ENCODE measurements at places on chromosomes 6 and 20.
A peak's percentile ranks its signal among the peaks of the same experiment; 100 is the strongest.

- no peak for DNase-seq
These were observed 30.4 kb downstream of the ZC2HC1B start for GRCh38 chr6:143894655-143895054.

DNA sequence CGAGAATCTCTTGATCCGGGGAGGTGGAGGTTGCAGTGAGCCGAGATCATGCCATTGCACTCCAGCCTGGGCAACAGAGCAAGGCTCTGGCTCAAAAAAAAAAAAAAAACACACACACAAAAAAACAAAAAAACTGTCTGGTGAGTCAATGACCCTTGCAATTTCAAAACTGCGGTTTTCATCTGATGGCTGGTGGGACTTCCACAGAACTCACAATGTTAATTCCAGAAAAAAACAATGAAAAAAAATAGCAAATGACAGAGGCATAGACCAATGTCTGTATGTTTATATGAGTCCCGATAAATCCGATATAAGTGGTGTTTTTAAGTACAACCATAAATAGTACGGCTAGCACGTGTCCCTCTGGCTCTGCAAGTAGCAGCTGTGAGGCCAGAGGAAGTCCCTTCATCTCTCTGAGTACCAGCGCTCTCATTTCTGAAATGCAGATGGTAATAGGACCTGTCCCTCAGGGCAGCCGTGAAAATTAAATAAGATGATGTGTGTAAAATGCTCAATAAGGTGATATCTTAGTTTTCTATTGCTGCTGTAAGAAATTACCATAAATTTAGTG, 21.9 kb upstream of the PTPN1 start:
- no peak for DNase-seq

GRCh38 chr6:53119772-53120409, 28.8 kb downstream of the GCM1 start:
- no peak for DNase-seq

- DNase-seq = no peak
These were observed 38.4 kb upstream of the PHACTR3 start for GRCh38 chr20:59565768-59566461.

DNA sequence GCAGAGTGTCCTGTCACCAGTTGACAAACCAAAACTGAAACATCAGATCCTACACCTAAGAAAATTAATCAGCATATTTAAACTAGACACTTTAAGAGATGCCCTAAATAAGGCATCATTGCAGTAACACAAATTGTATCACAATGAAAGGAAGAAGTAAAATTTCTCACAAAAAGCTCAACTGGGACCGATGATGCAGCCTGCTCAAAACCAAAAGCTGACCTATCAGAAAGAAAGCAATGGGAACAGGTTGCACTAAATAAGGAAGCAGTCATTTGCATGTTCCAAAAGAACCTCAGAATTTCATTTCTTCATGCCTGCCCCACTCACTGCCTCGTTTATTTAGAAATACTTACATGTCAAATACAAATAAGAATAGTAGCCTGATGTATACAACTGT, 12.1 kb downstream of the HIVEP2 start:
- no peak for DNase-seq

GRCh38 chr6:35377002-35377401, 34.6 kb downstream of the PPARD start:
- DNase-seq = no peak

- no peak for DNase-seq
These were observed 105.6 kb upstream of the NXT1 start for GRCh38 chr20:23244916-23245552.

GRCh38 chr20:29762620-29763019, 1494.8 kb upstream of the DEFB115 start:
- DNase-seq = no peak

DNA sequence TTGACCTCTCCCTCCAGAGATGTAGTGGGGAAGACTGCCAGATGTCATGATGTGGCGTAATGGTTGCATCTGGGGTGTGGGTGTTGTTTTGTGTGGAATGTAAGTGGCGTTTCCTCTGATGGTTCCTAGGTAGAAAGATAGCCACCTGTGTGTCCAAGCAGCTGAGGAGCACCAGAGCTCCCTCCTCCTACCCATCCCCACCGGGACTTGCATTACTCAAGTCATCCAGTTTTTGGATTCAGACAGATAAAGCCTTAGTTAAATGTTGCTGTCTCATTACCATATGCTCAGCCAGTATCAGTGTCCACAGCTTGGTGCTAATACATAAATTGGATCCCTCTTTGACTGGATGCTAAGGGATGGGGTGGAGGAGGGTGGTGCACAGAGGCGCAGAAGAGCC, 282.3 kb downstream of the TBC1D7 start:
- DNase-seq = no peak

- no peak for DNase-seq
These were observed 68.8 kb upstream of the EPB41L1 start for GRCh38 chr20:36085686-36086267.

- no peak for DNase-seq
These were observed 255.5 kb downstream of the ARHGAP18 start for GRCh38 chr6:129454488-129454887.

DNA sequence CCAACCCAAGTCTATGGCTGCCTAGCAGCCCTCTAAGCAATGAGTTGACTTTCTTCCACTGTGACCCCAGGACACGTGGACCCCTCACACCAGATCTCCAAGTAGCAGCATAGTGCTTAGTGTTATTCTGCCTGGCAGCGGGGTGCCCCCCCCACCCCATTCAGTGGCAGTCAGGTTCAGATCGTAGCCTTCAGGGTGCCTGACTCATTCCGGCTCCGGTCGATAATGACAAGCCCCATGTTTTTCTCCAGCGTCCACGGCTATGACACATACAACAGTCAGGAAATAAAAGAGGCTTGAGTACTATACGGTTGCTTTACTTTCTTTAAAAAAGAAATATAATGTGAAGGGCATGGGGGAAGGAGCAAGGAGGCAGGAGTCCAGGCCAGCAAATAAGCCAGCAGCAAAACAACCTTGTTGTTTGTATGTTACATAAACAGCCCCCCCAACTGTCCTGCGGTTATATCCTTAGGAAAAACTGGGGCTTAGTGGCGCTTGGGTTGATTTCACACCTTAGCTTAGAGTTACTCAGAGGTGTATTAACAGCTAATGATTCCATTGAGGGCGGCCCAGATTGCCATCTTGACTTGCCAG, 23.1 kb downstream of the GNAS start:
- no peak for DNase-seq

- no peak for DNase-seq
These were observed 657.7 kb downstream of the QKI start for GRCh38 chr6:164072240-164072666.

GRCh38 chr6:143999406-143999805, 8.7 kb downstream of the PLAGL1 start:
- DNase-seq = no peak

GRCh38 chr6:159995405-159995804, 26.5 kb downstream of the IGF2R start:
- DNase-seq = no peak

GRCh38 chr6:51959744-51960383, 127.5 kb downstream of the PKHD1 start:
- DNase-seq = peak; percentile 58

DNA sequence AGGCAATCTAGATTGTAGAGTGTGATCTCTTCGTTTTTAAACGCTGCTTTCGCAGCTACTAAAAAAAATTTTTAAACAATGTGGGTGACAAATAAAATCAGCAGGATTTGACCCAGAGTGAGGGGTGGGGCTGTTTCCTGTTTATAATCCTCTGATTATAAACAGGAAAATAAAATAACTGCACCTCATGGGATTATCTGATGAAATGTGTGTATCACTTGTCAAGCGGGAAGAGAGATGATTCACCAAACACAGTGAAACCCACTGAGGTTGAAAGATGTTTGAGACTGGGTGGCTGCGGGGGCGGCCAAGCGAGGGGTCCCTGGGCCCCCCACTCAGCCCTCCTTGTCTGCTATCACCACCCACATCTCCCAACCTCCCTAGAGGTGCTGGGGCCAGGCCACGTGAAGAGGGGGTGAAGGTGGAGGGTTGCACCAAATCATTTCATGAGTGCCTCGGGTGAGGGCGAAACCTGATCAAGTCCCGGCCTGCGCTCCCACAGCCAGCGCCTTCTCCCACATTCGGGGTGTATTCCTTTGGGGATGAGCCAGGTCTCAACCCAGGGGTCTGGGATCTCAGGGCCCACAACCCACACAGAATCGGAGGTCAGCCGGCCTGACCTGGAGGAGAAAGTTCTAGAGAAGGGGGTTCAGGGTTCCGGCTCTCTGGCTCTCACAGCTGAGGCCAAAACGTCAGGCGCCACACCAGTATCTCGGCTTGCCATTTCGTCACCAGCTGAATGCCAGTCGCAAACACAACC, 212.5 kb downstream of the BMP7 start:
- no peak for DNase-seq

- DNase-seq = no peak
These were observed 165.5 kb upstream of the OPRM1 start for GRCh38 chr6:153873541-153873940.

DNA sequence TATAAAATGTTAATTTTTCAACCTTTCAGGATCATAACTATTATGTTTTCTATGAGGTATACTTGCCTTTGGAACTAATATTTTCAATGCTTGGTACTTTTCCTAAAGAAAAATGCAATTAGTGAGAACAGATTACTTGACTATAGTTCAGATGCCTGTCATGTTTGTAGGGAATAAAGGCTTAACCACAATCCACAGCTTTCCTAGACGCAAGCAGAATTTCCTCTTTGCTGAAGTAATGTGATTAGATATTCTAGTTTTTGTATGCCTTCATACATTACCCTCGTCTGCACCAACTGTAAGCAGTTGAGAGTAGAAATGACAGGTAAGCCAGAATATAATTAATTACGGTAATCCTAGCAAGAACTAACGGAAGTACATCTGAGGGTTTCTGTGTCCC, 581.4 kb upstream of the MMS22L start:
- DNase-seq = no peak

GRCh38 chr6:106628658-106629102, 618 bp downstream of the RTN4IP1 start:
- DNase-seq = no peak

- no peak for DNase-seq
These were observed 214.3 kb downstream of the DLL1 start for GRCh38 chr6:170076466-170077165.

GRCh38 chr6:125271486-125272159, 30.1 kb downstream of the HDDC2 start:
- no peak for DNase-seq

- DNase-seq = no peak
These were observed 67.9 kb upstream of the TGM3 start for GRCh38 chr20:2227861-2228260.

GRCh38 chr20:20375862-20376261, 8.0 kb downstream of the INSM1 start:
- DNase-seq = no peak

GRCh38 chr6:162899148-162899547, 171.4 kb downstream of the PACRG start:
- DNase-seq = no peak

DNA sequence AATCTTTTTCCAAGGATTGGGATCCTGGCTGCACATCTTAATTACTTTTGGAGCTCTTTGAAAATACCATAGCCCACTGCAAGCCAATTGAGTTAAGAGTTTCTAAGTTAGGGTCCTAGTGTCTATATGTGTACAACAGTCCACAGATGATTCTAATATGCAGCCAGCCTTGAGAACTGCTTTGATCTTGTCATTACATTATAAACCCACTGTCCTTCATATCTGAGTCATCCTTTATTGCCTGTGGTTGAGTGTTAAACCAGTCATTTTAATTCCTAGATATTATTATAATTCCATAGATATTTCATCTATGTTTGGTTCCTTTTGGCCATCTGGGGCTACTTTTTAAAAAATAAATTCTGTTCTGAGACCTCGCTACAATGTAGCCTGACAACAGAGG, 24.1 kb downstream of the MCM8 start:
- no peak for DNase-seq

- DNase-seq = peak; percentile 3
These were observed 37.8 kb downstream of the ZHX3 start for GRCh38 chr20:41279546-41280225.

DNA sequence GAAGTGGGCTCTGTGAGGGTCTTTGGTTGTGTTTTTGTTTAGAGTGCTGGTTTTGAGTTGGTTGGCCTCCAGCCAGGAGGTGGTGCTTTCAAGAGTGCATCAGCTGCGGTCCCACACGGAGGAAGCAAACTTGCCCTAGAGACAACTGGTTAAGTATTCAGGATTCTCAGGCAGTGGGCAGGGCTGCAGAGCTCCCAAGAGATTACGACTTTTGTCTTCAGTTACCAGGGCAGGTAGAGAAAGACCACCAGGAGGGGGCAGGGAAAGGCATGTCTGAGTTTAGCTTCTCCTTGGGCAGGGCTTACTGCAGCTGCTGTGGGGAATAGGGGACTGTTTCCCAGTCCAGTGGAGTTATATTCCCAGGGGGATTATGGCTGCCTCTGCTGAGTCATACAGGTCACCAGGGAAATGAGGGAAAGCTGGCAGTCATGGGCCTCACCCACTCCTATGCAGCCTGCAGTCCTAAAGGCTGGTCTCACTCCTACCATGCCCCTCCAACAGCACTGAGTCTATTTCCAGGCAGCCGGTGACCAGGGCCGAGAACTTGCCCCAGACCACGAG, 64.3 kb downstream of the TTI1 start:
- DNase-seq = no peak

- no peak for DNase-seq
These were observed 39.4 kb downstream of the ITCH start for GRCh38 chr20:34402461-34402860.

- DNase-seq = no peak
These were observed 450.2 kb downstream of the CDC5L start for GRCh38 chr6:44837741-44838140.

DNA sequence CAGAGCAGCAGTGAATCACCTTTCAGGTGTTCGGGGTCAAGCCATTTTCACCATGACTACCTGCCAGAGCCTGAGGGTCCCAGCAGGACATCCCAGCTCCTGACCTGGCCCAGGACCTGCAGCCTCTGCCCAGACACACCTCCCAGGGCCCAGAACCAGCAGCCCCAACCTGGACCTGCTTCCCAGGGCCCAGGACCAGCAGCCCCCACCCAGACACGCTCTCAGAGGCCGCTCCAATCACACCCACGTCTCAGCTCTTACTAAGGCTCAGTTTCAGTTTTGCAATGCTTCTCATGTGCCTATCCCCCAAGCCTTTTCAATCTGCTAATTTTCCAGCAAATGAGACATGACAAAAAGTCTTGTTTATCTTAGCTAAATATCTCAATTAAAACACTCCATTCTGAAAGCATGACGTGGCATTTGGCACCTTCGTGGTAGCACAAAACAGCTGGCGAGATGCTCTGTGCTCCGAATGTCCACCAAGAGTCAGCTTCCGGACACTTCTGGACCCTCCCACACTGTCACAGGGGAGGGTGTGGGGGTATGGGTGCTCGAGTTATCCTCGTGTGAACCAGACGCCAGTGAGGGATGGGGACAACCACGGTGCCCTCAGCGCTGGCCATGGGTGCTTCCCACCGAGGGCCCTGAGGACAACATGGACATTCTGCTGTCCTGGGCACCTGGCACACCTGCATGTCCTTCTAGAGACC, 253.2 kb downstream of the DLL1 start:
- no peak for DNase-seq

Data from stimulated activated CD4-positive, alpha-beta T cell treated with anti-CD3 and anti-CD28 coated beads, Interleukin-15, amount 100 ng/mL, for 24 hours (primary cell).